ENCODE measurements at places on chromosomes 5 and 9.

- DNase-seq, result no peak
Measured at GRCh38 chr9:20119566-20119965, 330.7 kb upstream of the SLC24A2 start.

- no peak for DNase-seq
Measured at GRCh38 chr5:145636371-145636770, 198.8 kb downstream of the PRELID2 start.

DNA sequence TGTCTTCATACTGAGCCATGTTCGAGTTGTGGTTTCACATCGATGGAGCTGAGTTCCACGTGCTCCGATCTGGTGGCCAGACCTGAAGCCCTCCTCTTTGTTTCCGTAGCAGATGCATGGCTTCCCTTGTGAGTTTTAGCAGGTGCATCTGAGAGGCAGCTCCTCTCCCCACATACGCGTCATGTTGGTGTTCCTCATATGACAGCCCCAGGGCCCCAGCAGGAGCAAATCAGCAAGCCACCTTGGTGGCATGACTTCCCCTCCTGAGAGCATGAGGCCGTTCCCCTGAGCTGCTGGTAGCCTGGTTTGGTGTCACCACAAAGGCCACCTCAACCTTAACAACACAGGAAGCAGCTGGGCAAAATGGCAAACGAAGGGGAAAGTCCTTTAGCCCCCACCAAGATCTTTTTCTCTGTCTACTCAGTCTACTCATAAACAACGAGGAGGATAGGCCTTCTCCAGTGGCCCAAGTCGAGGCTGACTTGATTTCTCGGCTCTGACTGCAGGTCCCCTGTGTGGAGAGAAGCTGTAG, 5.9 kb downstream of the CYFIP2 start:
- DNase-seq, result no peak

- no peak for DNase-seq
Measured at GRCh38 chr5:127216898-127217675, 73.5 kb upstream of the MEGF10 start.

DNA sequence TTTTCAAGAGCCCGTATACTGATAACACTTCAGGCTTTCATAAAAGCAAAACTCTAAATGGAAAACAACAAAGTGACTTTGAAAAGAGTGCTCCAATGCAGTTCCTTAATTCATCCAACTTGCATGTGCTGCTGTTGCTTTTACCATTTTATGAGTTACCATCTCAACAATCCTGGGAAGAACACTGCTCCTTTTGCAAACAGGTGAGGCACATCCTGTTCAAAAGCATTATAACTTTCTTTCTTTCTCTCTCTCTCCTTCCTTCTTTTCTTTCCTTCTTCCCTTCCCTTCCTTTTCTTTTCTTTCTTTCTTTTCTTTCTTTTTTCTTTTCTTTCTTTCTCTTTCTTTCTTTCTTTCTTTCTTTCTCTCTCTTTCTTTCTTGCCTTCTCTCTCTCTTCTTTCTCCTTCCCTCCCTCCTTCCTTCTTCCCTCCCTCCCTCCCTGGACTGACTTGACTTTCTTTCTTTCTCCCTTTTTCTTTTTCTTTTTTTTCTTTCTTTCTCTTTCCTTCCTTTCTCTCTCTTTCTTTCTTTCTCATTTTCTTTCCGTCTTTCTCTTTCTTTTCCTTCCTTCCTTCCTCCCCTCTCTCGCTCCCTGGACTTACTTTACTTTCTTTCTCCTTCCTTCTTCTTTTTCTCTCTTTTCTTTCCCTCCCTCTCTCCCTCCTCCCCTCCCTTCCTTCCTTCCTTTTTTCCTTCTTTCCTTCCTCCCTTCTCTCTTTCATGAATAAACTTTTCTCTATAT, 11.2 kb upstream of the PARP8 start:
- no peak for DNase-seq

DNA sequence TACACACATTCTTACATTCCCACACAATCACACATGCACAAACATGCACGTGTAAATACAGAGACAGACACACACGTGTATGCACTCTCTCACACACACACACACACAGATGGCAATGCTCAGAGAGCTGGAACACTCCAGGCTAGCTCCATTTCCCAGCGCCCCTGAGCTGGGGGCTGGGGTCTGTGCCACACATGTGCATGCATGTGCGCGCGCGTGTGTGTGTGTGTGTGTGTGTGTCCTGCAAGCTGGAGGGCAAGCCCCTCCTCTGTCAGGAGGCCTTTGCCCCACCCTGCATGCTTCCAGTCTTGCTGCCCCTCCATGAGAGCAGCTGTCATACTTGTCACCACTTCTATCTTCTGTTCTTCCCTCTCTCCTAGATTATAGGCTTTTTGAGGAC, 16.6 kb upstream of the S1PR3 start:
- DNase-seq, result no peak

DNA sequence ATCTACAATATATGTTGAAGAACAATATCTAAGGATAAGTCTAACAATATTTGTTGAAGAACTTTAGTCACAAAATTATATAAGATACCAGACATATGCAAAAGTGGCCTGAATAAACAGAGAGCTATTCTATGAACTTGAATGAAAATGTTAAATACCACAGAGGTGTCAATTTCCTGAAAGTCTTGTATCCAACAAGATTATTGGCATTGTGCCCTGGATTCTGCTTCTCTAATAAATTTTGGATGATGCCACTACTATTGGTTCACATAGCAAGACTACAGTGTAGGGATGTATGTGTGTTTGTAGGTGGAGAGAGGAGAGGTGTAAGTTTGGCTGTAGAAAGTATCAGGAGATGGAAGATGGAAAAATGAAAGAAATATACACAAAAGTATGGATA, 731.8 kb upstream of the RGMB start:
- no peak for DNase-seq

- DNase-seq, result no peak
Measured at GRCh38 chr5:52805615-52806014, 17.9 kb downstream of the ITGA1 start.

DNA sequence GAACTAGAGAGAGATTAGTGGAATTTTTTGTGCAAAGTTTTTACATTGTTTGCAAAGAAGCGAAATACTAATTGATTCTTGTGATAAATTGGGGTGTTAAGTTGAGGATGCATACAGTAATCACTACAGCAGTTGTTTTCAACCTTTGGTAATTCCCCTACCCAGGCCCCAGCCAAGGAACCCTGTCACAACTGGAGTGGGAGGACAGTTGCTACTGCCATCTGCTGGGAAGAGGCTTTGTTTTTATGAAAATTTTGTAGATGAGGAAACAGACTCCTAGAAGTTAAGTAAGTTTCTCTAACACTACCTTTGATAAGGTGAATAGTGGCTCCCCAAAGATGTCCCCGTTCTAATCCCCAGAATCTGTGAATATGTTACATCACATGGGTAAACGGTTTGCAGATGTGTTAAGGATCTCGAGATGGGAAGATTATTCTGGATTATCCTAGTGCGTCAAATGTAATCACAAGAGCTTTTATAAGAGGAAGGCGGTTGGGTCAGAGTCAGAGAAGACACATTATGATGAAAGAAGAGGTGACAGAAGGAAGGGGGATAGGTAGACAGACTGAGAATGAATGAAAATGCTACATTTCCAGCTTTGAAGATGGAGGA, 34.0 kb upstream of the PPP1R2B start:
- DNase-seq, result peak; percentile 5

DNA sequence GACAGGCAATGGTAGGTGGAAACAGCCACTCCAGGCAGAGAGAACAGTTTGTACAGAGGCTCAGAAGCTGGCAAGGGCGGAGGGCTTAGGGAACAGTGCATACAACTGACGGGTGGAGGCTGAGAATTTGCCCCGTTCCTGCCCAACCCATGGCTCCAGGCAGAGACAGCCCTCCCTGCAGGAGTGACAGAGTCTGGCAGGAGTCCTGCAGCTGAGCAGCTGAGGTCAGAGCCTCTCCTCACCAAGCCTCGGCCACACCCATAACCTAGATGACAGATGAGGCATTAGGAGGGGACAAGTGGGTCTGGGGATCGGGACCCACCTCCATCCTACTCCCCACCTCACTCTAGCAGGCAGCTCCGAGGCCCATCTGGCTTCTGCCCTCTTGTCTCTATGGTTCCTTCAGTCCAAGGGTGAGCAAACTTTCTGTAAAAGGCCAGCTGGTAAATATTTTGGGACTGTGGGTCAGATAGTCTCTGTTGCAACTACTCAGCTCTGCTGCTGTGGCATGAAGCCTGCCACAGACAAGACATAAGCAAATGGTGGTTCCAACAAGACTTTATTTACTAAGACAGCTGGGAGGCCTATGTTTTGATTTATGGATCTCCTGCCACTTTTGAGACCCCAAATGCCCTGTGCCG, 83.7 kb downstream of the SH3TC2 start:
- DNase-seq, result no peak

- no peak for DNase-seq
Measured at GRCh38 chr5:125607018-125607417, 816.2 kb upstream of the GRAMD2B start.

DNA sequence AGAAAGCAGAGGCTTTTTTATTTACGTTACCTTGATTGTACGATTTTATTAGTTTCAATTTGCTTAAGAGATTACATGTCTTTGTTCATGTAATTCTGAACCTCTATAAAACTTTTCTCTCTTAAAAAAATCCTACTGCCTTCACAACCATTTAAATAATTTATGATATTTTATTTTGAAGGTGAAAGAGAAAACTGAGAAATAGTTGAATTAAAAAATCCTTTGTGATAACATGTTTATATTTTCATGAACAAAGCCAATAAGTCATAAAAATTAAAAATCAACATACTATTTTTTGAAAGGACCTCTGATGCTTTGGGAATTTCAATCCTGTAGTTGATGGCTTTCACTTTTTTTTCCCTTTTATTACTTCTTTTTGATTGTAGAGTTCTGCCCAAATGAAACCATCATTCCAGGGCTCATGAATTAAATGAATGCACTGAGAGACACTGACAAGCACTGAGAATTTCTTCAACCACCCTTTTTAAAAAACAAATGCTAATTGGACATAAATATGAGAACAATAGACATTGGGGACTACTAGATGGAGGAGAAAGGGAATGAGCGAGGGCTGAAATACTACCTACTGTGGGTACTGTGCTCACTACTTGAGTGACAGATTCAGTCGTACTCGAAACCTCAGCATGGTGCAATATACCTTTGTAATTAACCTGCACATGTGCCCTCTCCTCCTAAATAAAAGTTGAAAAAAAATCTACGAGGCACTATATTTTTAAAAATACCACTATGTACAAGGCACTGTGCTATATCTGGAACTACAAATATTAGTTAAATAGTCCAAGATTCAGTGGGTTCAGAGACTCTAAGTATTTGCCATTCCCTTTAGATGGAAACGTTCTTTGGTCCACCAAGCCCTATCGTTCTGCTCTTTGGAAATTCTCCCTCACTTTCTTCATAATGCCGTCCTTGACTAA, 5.9 kb downstream of the CDKN2A start:
- DNase-seq, result peak; percentile 27

GRCh38 chr9:109901201-109901600, 121.2 kb downstream of the PALM2AKAP2 start:
- no peak for DNase-seq

- no peak for DNase-seq
Measured at GRCh38 chr5:132887283-132887682, 13.8 kb downstream of the LEAP2 start.

DNA sequence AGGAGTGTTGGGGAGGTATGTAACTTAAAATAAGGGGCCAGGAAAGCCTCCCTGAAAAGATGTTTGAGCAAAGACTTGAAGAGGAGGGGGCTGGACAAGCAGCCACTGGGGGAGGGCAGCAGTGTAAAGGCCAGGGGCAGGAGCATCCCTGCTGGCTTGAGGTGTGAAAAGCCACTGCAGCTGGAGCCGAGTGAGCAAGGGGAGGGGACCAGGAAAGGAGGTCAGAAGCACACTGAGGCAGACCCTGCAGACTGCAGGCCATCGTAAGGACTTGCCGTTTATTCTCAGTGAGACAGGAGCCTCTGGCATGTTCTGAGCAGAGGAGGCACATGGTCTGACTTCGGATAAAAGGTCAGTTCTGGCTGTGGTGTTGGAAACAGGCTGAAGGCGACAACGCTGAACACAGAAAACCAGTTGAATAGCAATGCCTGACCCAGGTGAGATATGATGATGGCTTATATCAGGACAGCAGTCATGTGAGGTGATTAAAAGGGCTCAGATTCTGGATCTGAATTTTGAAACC, 10.2 kb upstream of the ERGIC1 start:
- no peak for DNase-seq

- no peak for DNase-seq
Measured at GRCh38 chr9:26656003-26656870, 236.4 kb downstream of the CAAP1 start.

DNA sequence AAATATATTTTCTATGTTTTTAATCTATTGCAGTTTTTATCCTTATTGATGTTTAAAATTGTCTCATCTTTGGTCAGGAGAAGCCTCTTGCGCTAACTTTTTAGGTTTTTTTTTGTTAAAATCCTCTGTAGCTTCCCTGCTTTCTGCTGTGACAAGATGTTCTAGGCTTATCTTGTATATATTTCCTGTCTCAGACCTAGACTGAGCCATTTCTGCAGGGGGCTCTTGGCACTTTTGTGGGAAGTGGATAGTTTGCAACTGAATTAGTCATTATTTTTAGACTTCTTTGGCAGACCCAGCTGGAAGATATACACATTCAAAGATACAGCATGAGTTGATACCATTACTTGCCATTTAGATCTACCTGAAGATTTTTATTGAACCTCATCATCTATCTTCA, 28.8 kb downstream of the TCERG1 start:
- no peak for DNase-seq

DNA sequence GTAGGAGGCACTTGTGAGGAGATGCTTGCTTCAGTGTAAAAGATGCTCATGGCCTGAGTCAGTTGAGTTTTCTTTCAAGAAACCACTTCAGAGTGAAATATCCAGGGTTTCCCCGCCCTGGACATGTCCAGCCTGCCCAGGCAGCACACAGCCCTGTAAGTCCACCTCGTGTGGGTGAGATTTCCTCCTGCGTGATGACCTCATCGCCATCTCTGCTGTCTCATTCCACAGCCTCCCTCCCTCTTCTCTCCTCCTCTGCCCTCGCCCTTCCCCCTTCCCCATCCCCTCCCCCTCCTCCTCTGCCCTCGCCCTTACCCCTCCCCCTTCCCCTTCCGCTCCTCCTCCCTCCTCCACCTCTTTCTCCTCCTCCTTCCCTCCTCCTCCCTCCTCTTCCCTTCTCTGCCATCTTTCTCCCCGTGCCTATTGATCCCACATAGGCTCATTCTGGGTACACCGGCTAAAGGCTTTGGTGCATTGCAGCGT, 34.0 kb upstream of the NCS1 start:
- DNase-seq, result no peak

GRCh38 chr5:83418356-83419321, 52.9 kb upstream of the VCAN start:
- no peak for DNase-seq

All from NCI-H774 (cell line).